ENCODE measurements at places on chromosomes 16 and 17.

- DNase-seq = no peak
Measured at GRCh38 chr17:12856416-12856815, 67.1 kb downstream of the ARHGAP44 start.

DNA sequence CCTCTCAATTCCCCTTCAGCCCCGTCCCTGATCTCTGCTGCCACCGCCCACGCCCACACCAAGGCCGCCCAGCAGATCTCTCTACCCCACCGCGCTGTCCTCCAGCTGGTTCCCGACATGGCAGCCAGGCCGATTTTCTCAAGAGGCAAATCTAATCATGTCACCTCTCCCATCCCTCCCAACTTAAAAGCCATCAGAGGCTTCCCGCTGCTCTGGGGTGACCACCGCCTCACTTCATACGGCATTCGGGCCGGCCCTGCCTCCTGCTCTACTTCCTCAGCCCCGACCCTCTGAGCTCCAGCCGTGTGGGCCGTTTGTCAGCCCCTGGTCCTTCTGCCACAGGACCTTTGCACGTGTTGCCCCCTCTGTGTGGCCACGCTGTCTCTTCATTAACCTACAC, 63.2 kb downstream of the RPH3AL start:
- DNase-seq = no peak

- peak; percentile 30 for DNase-seq
Measured at GRCh38 chr16:30659507-30660423, 1.5 kb downstream of the FBRS start.

DNA sequence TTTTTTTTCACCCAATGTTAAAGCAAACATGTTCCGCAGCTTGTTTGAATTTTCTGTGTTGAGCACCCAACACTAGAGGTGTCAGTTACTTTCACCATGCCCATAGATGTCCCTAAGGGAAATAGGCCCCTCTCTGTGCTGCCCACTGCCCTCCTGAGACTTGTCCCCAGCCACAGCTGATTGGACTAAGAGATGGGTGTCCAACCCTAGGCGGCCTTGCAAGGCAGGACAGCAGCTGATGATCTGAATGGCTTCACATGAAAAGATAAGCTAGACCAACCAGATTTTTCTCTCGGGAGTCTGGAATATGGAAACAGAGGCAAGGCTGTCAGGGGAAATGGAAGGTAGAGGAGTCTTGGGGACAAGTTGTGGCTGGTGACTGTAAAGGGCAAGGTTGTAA, 6.1 kb upstream of the CALB2 start:
- DNase-seq = no peak

GRCh38 chr16:85785927-85786326, 13.4 kb downstream of the EMC8 start:
- no peak for DNase-seq

DNA sequence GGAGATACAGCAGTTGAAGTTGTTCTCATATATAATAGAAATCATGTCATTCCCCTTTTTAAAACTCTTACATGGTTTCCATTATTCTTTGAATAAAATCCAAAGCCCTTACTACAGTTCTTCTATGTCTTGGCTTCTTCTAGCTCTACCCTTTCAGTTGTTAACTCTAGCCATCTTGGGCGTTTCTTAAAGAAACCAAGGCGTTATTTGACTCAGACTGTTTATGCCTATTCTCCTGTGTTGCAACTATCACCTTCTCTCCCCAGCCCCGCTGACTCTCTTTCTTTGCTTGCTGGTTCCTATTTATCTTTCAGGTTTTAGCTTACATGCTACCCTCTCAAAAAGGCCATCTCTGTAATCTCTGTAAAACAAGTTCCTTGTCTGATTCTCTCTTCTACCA, 32.7 kb downstream of the NFATC3 start:
- no peak for DNase-seq

- no peak for DNase-seq
Measured at GRCh38 chr17:8142158-8142886, 9.9 kb downstream of the PER1 start.

DNA sequence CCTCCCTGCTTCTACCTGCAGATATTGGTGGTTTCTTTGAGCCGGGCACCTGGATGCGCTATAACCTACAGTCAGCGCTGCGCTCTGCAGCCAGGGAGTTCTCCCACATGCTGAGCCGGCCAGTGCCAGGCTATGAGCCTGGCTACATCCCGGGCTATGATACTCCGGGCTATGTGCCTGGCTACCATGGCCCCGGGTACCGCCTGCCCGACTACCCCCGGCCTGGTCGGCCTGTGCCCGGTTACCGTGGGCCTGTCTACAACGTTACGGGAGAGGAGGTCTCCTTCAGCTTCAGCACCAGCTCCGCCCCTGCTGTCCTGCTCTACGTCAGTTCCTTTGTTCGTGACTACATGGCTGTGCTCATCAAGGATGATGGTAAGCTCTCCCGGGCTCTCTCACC, 13.2 kb downstream of the CNTNAP1 start:
- no peak for DNase-seq

GRCh38 chr17:53627511-53627910, 195.2 kb upstream of the KIF2B start:
- no peak for DNase-seq

GRCh38 chr17:8740486-8740885, 4.2 kb downstream of the CCDC42 start:
- DNase-seq = peak; percentile 24

GRCh38 chr17:80838311-80839025, 153.2 kb upstream of the CHMP6 start:
- no peak for DNase-seq

GRCh38 chr17:82021107-82021899, 1.4 kb downstream of the CENPX start:
- DNase-seq = no peak

DNA sequence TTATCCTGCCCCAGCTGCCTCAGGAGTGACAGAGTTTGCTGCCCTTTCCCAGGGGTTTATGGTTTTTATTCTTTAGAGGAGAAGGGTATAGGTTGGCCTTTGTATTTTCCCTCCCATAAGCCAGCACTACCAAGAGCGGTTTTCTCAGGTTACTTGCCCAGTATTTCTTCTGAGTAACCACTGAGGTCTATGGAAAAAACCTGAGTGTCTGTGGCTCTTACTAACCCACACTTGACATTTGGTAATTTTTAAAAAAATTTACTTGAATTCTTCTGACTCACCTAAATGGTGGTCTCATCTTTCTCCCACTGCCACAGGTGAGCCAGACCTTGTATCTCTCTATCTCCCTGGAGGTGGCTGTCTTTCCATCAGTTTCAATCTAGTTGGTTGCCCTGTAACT, 6.0 kb downstream of the SLC7A6 start:
- DNase-seq = no peak

DNA sequence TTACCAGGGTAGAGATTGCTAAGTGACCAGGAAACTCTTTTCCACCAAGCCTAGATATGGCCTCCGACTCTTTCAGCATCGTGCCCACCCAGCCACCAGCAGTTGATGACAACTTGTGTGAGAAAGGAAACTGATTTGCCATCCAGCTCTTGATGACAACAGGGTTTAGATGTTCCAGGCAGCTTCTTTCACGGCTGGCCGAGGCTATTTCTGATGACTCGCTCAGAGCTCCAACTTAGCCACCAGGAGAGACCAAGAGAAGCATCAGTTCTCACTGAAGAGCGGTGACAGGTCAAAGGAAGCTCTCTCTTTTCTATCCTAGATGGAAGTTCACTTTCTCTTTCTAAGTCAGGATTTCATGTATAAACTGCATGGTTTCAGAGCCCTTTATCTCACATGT, 61.2 kb downstream of the MPHOSPH6 start:
- no peak for DNase-seq

DNA sequence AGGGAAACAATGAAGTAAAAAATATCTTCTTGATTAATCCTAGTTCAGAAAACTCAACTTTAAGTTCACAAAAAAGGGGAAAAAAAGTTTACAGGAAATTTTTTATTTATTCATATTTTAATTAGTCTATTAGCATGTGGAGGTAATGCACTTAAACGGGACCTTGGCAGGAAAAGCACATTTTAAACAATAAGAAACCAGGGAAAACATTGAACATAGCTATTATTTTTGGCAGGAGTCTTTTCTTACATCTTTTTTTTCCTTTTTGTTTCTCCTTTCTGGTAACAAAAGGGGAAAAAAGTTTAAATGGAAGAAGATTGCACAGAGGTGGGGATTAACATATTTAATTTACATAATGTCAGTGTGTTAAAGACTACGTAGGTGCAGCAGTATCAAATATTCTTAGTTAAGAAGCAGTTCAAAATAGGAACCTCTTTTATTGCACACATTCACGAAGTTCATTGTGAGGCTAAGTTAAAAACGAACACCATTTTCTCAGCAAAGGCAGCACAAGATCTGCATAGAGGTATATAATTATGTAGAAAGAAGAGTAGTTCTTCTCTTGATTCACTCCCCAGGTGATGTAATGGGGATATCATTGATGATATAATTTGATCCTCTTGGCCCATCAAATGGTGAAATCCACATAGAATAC, 940.5 kb downstream of the CDH11 start:
- no peak for DNase-seq

DNA sequence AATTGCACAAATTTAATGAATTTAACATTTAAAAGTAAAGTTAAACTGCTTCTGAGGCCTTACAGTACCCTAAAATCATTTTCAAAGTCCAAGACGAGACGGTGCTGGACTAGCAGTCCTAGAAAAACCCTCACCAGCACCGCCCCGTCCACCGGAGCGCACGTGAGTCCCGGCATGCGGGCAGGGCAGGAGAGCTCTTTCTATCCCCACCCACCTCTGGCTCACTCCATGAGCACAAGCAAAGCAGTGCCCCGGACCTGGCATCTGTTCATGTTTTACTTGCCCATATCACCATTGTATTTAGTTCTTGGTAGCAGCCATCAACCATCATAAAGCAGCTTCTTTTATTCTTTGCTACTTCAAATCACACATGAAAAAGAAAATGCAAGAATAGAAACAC, 41.7 kb downstream of the ANKRD11 start:
- no peak for DNase-seq

GRCh38 chr16:84953190-84953746, 58.1 kb downstream of the ZDHHC7 start:
- DNase-seq = no peak

DNA sequence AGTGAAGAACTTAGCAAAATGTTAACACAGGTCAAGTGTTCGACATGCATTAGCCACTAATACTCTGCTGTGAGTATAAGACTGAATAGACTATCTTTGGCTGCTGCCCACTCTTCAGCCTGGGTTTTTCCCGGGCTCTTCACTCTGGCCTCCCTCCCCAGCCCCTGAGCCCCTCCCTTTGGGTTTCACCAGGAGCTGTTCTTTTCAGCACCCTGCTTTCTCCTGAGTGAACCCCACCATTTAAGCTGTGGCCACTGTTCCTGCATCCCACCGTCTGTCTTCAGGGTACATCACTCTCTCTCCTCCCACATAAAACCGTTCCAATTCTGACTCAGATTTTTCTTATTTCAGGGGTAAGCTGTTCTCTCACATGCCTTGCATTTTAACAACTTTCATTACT, 92.0 kb upstream of the ASIC2 start:
- DNase-seq = no peak

- DNase-seq = no peak
Measured at GRCh38 chr16:68992521-68992920, 112.9 kb upstream of the HAS3 start.

DNA sequence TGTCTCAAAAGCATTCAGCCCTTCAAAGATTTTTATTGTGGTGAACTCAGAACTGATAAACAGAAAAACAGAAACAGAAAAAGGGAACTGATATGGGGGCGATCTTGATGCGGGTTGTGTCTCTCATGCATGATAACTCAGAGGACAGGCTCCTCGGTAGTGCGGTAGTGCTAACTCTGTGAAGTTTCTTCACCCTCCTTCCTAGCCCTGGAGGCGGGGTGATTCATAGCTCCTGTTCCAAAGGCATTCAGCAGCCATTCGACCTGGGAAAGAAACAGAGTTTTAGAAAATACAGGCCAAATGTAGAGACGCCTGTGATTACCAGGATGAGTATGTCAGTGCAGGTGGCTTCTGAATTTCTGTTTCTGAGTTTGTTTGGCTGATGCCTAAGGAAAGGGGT, 5.5 kb upstream of the MAF start:
- DNase-seq = no peak

GRCh38 chr16:56894331-56894917, 29.4 kb downstream of the SLC12A3 start:
- DNase-seq = no peak

- no peak for DNase-seq
Measured at GRCh38 chr17:1067282-1067956, 70.5 kb downstream of the TIMM22 start.

- no peak for DNase-seq
Measured at GRCh38 chr16:52256310-52257078, 290.4 kb downstream of the TOX3 start.

DNA sequence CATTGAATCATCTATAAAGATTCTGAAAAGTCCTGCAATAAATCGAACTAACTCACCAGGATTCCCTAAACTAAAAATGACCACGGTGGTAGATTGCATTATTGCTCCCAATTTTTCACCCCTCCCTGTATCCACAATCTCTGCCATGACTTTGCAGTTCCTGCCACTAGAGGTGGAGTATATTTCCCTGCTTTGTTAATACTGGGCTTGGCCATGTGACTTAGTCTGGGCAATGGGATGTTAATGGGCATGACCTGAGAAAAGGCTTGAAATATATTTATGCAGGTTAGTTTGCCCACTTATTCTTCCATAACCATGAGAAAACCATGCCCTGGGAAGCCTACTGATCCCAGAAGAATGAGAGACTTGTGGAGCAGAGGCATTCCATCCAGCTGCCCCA, 59.1 kb downstream of the NOG start:
- DNase-seq = no peak

GRCh38 chr17:2250140-2251095, 53.2 kb downstream of the SMG6 start:
- no peak for DNase-seq

DNA sequence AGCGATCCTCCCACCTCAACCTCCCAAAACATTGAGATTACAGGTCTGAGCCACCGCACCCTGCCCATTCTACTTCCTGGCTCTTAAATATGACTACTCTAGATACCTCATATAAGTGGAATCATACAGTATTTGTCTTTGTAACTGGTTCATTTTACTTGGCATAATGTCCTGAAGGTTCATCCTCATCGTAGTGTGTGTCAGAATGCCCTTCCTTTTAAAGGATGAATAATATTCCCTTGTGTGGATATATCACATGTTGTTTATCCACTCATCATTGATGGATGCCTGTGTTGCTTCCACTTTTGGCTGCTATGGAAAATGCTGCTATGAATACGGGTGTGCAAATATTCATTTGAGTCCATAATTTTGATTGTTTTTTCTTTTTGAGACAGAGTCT, 5.7 kb upstream of the CETP start:
- no peak for DNase-seq

GRCh38 chr17:79041041-79041570, 17.1 kb downstream of the C1QTNF1 start:
- DNase-seq = no peak

- DNase-seq = no peak
Measured at GRCh38 chr17:68950725-68951124, 4.5 kb downstream of the ABCA8 start.

- DNase-seq = no peak
Measured at GRCh38 chr17:76081295-76082210, 2.6 kb downstream of the ZACN start.

Measured in activated CD8-positive, alpha-beta memory T cell treated with anti-CD3 and anti-CD28 coated beads for 48 hours (primary cell).